ENCODE measurements at places on chromosomes 3 and 15. TPM values are rescaled to one million over a fixed set of nuclear protein-coding genes. Genes with fewer than 3 reads are reported as not detected.

The IGDCC3 gene
- 0.18 TPM for total RNA-seq

The CIDEC gene
- total RNA-seq: not detected

The LPCAT4 gene
- 58.5 TPM for total RNA-seq

The ANKRD63 gene
- 0.72 TPM for total RNA-seq

The MOBP gene
- total RNA-seq: not detected

The TMEM212 gene
- total RNA-seq: not detected

The ADPRH gene
- 7.8 TPM for total RNA-seq

The SNTN gene
- total RNA-seq: not detected

The PDHB gene
- total RNA-seq: 66.6 TPM

The BBS4 gene
- total RNA-seq: 17.9 TPM

The MB21D2 gene
- 7.8 TPM for total RNA-seq

The IL17RD gene
- total RNA-seq: 3.5 TPM

The GMNC gene
- not detected for total RNA-seq

The CCR5 gene
- not detected for total RNA-seq

The CHRD gene
- total RNA-seq: 1.4 TPM

The OCA2 gene
- total RNA-seq: 0.13 TPM

The TRIM42 gene
- not detected for total RNA-seq

The TLR9 gene
- not detected for total RNA-seq

The KBTBD12 gene
- 0.28 TPM for total RNA-seq

The EDEM1 gene
- 44.6 TPM for total RNA-seq

The WDR76 gene
- 40.0 TPM for total RNA-seq

The GUCA1C gene
- not detected for total RNA-seq

The SCG5 gene
- 0.67 TPM for total RNA-seq

The MYL3 gene
- not detected for total RNA-seq

The GOLGA6L9 gene
- 5.8 TPM for total RNA-seq

The DUOXA2 gene
- not detected for total RNA-seq

The FNDC3B gene
- total RNA-seq: 173 TPM

The DNAH1 gene
- 2.4 TPM for total RNA-seq

The TIGIT gene
- total RNA-seq: not detected

The SLCO3A1 gene
- 20.6 TPM for total RNA-seq

The CHRNA5 gene
- total RNA-seq: 52.4 TPM
